Skin of body (tissue), 3 donors: ENCODE measurements at places on chromosomes 3 and 15. TPM values are rescaled to one million over a fixed set of nuclear protein-coding genes. Genes with fewer than 3 reads are reported as not detected.

DNA sequence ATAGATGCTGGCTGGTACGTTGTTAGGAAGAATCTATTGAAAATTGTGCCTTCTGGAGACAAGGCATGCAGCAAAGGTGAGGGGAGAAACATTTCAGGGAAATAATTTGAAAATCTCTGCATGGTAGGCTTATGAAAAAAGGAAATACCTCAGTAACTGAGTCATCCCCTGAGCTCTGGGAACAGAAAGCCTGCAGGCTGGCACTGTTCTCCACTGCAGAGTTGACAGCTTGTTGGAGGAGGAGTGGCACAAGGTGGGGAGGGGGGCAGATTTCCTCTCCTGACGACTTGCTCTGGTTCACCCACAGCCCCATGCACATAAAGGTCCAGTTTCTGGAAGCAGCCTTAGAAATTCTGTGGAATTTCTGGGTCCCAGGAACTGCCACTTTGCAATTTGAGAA, 179.4 kb downstream of the ABHD5 start:
- no peak for DNase-seq

DNA sequence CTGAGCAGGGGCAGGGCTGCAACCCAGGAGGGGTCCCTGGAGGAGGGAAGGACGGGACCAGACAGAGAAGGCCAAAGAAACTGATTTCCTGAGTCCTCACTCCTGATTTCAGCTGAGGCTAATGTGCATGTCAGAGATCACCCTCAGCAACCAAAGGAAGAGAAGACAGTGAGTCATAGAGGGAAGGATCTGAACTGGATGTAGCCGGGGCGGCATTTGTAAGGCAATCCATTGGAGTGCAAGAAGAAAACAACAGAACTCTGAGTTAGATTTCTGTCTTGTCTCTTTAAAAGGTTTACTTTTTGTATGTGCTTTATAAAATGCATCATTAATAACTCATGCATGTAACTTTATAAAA, 105.3 kb upstream of the AGBL1 start:
- no peak for DNase-seq

The FBXL22 gene
- total RNA-seq = 1.9 TPM

The PGBD4 gene
- 0.79 TPM for total RNA-seq

The TGM5 gene
- 4.1 TPM for total RNA-seq

DNA sequence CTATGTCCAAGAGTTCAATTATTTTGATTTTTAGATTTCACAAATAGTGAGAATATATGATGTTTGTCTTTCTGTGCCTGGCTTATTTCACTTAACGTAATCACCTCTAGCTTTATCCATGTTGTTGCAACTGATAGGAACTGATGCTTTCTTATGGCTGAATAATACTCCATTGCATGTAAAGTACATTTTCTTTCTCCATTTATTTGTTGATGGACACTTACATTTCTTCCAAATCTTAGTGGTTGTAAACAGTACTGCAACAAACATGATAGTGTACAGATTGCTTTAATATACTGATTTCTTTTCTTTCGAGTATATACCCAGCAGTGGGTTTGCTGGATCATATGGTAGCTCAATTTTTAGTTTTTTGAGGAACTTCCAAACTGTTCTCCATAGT, 600.6 kb upstream of the SEMA6D start:
- no peak for DNase-seq

DNA sequence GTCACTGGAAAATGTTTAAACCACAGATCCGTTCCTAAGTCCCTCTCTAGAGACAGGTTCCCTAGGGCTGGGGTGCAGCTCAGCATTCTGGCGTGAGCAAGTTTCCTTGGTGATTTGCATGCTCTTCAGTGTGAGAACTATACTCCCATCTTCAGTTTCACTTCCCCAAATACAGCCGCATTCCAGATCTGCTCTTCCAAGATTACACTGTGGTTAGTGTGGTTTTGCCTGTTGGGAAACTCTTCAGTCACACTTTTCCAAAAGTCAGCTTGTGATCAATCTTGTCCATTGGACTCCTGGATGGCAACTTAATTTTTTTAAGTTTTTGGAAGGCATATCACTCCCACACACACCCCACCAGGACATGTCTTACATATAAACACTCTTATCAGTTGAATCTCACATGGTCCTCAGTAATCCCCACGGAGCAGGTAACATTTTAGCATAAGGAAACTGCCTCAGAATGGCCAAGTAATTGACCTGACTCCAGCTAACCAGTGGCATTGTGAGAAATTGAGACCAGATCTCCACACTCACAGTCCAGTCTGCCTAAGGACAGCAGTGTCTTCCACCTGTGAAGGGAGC, 33.5 kb upstream of the PTPN23 start:
- DNase-seq = no peak

The FES gene
- total RNA-seq = 23.0 TPM
